ENCODE measurements at places on chromosomes 7 and 10.

DNA sequence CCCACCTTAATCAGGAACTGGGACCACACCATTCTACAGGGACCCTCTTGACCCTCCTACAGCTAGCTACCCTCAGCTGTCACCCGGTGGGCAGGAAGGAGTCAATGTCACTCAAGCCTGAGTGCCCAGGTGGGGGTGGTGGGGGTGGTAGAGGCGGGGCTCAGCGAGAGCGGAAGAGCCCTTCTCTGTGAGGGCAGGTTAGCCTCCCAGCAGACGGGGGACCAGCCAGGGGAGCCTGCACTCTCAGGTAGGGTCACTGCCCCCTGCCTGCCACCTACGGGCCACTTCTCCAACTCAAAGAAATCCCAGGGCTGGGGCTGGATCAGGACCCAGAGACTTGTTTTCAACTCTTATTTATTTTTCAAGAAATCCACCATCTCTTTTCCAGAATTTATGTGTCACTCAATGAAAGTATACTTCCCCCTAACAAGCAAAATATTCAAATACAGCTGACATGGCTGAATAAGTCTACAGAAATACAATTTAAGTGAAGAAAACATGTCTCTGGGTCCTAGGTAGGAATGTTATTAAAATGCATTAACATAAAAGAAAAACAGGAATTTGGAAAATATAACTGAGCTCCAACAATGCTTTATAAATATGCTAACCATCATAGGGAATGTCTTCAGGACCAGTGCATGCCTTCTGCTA, 63.4 kb upstream of the DDC start:
- no peak for DNase-seq

GRCh38 chr10:47225219-47225927, 74.6 kb upstream of the GDF10 start:
- DNase-seq, result no peak

DNA sequence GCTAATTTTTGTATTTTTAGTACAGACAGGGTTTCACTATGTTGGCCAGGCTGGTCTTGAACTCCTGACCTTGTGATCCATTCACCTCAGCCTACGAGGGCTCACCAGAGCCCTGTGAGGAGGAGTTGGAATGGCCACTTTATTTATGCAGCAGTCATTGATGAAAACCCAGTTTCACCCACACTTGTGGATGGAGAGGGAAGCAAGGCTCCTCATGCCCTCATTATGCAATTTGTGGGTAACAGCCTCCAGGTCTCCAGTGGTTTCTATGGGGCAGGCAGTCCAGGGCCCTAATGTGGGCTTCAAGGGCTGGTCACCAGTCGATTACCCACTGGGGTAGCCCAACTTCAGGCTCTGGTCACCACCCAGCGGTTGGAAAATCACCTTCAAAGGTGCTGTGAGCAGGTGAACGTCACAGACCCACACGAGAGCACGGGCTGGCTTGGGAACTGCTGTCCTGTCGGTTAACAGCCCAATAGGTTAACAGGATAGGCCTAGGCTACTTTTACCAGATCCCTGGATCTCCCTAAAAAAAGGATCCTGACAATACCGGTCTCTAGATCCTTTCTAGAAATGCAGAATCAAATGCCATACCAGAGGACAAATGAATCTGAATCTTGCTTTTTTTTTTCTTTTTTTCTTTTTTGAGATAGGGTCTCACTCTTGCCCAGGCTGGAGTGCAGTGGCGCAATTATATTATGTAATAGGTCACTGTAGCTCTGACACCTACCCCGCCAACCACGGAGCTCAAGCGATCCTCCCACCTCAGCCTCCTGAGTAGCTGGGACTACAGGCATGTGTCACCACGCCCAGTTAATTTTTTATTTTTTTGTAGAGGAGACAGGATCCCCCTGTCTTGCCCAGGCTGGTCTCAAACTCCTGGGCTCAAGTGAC, 97.8 kb downstream of the SLC37A3 start:
- no peak for DNase-seq

- DNase-seq, result no peak
Observed at GRCh38 chr10:123912871-123913270, 21.3 kb upstream of the CPXM2 start.

- no peak for DNase-seq
Observed at GRCh38 chr7:29063236-29063635, 83.1 kb downstream of the CPVL start.

DNA sequence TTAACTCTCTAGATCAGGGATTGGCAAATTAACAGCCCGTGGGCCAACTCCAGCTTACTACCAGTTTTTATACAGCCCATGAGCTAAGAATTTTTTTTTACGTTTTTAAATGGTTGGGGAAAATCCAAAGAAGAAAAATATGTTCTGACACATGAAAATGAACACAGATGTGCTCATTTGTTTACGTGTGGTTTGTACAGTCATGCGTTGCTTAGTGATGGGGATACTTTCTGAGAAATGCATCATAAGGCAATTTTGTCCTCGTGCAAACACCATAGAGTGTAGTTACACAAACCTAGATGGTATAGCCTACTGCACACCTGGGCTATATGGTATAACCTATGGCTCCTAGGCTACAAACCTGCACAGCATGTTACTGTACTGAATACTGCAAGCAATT, 8.3 kb upstream of the SMKR1 start:
- DNase-seq, result no peak

DNA sequence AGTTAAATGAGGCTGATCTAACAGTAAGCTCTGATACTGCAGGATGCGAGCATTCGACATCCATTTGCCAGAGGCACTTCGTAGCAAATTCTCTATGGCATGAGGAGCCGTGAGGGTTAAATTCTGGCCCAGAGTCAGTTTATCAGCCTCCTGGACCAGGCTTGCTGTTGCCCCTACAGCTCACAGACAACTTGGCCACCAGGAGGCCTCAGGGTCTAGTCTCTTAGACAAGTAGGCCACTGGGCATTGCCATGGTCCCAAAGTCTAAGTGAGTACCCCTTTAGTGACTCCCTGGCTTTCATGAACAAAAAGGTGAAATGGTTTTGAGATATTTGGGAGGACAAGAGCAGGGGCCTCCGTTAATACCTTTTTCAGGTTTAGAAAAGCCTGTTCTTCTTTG, 178.0 kb upstream of the MBL2 start:
- DNase-seq, result no peak

DNA sequence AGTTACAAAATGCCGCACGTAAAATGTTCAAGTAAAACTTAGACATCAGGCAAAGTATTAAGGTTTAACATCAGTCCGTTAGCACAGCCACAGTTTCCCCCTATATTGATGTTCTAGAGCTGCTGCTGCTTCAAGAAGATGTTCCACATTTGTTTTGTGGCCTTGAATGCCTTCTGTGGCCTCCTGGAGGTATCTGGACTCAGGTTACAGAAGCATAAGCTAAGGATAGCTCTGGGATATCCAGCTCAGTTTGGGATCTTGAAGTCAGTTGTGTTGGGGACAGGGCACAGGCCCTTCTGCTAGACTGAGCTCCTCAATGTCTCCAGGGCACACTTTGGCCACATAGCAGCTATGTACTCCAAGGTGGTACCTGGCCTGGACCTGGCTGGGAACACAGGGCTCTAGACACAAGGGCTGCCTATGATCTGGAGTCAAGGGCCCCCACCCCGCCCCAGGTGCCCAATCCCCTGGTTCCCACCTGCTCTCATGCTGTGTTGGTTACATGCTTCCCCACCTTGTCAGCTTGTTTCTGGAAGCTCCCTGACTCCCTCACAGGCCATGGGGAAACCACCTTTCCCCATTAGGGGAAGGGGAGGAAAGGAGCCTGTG, 4.7 kb downstream of the PYROXD2 start:
- no peak for DNase-seq

DNA sequence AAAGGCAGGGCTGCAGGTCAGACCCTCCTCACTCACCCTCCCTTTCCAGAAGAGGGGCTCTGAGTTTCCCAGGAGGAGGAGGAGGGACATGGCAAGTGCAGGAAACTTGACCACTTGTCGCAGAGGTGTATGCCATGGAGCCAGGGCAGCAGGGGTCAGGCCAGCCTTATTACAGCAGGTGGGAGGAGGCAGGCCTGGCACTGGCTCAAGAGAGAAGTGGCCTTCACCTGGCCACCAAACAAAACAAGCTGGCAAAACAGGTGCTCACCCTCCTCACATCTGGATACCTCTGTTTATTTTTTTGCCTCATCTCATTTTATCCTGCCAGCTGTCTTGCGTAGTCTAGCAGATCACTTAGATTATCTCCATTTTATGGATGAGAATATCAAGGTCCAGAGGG, 12.5 kb downstream of the COL13A1 start:
- DNase-seq, result no peak

GRCh38 chr10:114397651-114398145, 6.6 kb downstream of the AFAP1L2 start:
- DNase-seq, result no peak

- no peak for DNase-seq
Observed at GRCh38 chr7:31058122-31058521, 6.0 kb downstream of the ADCYAP1R1 start.
